ENCODE measurements at places on chromosomes 12 and 14.

DNA sequence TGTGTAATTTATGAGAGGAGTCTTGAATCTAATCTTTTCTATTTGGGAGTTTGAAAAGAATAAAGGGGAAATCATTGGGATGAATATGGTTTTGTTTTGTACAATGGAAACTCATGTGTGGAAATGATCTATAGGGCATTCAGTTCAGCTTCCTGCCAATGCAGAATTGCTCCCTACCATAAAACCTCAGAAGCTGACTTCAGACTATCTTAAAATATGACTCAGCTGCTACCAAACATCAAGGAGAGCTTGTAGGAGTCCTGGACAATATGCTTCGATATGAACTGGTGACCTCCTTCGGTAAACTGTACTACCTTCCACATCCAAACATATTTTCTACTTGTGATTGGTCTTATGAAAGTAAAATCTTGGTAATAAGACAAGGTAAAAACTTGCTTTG, 160.6 kb downstream of the CAPZA3 start:
- no peak for DNase-seq

DNA sequence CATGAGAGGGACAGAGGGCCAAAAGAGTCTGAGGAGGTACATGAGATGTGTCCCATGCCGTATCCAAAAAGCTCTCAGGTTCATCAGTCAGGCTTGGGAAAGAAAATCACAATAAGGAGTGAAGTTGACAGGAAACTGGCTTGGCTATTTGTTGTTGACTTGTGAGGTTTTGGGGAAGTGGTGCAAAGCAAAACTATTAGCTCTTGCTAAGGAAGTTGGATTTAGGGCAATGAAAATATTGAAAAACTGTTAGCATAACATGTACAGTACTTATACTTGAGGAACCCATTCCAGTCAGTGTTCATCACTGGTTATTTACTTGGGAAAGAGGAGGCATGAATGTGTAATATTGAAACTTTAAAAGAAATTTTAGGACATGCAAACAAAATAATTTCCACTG, 145.9 kb downstream of the DUSP6 start:
- no peak for DNase-seq

DNA sequence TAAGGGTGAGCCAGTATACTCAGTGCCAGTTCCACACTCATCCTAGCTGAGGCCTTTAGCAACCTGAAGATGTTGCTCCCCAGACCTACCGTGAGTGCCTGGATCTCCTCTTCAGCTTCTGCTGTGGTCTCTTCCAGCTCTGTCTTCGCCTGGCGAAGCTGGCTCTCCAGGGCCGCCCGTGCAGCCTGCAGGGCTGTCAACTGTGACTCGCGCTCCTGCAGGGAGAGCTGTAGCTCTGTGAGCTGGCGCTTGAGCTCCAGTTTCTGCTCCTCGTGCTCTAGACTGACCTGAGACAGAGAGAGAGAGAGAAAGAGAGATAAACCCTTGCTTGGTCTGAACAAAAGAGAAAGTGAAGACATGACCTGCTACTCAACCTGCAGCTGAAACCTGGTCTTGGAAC, 84.0 kb downstream of the PRKAB1 start:
- no peak for DNase-seq

- no peak for DNase-seq
Measured at GRCh38 chr12:57604454-57604991, at the start of gene DTX3. TSS of gene DTX3 (plus strand) at chr12:57604824. CDS start at chr12:57606518, 1,694 bp downstream.

DNA sequence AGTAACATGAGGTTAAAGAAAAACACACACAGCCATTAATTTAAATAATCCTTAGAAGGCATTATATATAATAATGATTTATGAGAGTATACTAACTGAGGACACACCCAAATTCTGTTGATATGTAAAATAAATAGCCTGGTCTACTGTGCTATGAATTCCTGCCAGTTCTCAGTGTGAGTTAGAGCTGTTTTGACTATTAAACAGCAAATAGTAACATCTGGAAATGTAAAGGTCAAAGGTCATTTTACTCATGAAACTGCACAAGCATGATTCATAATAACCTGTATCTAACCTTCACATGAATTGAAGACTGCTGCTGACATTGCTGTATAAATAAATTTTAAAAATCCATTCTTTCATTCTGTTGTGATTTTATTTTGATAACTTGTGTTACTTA, 966.7 kb downstream of the SLC6A15 start:
- DNase-seq, result no peak

GRCh38 chr14:102903248-102903888, 19.1 kb upstream of the AMN start:
- no peak for DNase-seq

DNA sequence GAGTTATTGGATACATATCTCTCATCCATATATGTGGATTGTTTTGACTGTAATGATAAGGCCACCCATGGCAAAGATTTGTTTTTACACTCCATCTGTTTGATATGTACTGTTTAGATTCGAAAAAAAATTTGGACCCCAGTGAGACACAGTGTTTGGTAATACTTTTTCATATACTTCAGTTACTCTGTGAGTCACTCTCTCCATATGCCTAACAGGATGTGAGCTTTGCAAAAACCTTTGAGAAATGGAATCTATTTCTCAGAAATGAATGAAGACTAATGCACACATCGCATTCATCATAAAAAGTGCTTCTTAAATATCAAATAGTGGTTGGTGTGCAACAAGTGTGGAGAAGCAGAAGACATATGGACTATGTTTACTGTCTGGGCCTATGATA, 781.5 kb downstream of the SLC6A15 start:
- no peak for DNase-seq

GRCh38 chr12:119450771-119451170, 116.2 kb downstream of the CCDC60 start:
- no peak for DNase-seq

DNA sequence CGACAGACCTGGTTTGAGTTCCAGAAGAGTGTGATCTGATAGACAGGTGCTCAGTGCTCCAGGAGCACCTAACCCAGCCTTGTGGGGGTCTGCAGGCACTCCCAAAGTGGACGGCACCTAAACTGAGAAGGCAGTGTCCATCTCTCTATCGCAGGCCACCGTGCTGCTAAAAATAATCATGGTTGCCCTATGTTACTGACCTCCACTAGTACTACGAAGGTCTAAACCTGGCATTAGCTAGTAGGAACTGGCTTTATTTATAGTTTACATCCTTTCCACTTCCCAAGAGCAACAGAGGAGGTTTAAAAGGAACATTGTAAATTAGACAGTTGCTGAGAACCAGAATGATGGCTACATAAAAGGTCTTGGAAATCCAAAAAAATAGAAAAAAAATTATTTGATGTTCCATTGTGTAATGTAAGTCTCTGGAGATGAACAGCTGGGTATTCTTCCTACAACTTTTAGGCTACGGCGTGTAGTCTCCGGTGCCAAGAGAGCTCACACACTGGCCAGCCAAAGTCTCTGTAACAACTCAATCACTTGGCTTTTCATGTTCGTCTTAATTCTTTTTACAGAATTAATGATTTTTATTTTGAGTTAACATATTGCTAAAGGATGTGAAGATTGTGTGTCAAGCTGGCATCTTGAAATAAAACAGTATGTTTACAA, 27.3 kb downstream of the PPFIBP1 start:
- DNase-seq, result no peak

DNA sequence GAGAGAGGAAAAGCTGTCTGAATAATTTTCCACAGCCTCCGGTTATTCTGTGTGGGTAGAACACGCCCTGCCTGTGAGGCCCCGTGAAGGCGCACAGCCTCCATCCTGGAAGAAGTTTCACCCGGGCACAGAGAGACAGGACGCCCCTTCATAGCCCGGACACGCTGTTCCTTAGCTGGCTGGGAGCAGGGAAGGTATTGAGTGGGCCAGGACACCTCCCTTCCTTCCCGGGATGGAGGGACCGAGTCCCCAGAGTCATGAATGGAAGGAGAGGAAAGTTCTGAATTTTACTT, 135.5 kb downstream of the GCH1 start:
- no peak for DNase-seq

DNA sequence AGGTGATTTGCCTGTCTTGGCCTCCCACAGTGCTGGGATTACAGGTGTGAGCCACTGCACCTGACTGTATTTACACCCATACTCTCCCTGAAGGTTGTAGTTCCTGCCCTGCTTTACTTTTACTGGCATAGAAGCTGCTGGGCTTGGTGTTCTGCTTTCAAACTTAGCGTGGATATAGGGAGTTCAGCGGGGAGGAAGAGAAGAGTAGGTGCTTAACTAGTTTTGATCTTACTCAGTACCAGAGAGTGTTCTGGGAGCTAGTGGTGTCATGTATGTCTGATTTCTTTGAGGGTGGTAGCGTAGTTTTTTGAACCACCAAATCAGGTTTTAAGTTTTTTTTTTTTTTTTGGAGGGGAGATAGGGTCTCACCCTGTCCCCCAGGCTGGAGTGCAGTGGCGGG, 13.8 kb downstream of the RCOR1 start:
- no peak for DNase-seq

DNA sequence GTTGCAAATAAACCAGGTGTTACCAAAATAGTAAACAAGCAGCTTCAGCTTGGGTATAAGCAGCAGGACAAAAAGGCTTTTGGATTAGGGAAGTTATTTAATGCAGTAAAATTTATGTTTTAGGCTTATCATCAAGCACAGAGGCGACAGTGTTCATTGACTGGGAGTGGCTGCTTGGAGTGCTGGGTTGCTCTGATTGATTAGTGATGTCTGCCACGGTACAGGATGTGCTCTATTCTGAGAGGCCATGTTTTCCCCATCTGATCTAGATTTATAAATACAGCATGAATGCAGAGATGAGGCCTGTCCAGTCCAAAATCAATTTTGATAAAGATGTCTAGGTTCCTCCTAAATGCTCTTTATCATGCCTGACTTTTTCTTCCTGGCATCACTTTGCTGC, 83.5 kb downstream of the MAP1LC3B2 start:
- no peak for DNase-seq

- no peak for DNase-seq
Measured at GRCh38 chr12:52876372-52876771, 27.6 kb upstream of the KRT78 start.

DNA sequence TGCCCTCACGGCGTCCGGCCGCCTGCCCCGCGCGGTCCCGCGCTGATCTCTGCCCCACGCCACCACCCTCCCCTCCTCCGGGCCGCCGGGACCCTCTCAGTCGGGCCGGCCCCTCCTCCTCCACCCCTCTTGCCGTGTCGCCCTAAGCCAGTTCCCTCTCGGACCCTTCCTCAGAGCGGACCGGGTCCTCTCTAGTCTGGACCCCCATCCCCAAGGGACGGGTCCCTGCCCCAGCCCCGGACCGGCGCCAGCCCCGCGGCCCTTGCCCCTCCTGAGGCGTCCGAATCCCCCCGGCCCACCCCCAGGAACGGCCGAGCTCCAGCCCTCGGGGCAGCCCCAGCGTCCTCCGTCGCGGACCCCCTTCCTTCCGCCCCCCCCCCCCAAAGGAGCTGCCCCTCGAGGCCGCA, 485 bp downstream of the PPP4R4 start:
- DNase-seq, result no peak

- no peak for DNase-seq
Measured at GRCh38 chr12:124874988-124875802, 11.5 kb upstream of the SCARB1 start.

DNA sequence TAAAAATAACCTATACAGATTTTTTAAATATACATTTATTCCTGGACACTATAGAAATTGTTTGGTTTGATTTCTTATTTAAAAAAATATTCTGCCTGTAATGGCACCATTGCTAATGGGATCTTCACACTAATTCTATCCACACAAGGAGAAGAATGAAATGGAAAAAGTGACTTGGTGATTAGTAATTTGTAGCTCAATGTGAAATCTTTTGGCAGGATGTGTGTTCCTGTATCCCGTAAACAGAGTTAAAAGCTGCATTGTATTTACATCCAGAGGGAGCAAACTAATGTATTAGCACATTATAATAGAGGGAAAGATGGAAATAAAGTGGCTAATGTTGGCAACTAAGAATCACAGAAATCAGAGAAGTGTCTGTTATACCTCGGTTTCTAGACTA, 1455.3 kb upstream of the FLRT2 start:
- DNase-seq, result no peak

DNA sequence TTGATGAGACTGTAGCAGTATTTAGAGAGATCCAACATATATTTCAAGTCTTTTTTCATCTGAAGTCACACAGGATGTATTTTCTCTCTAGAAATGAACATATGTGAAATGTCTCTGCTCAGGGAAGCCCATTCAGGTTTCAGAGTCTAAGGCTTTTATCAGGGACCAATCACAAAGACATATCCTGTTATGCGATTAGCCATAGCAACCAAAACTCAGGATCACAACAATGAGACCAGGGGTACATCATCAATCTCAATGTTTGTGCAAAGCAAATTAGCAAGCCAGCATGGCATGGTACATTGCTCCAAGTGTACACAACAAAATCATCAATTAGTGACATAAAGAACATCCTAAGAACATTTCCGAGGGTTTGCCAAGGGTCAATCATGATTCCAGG, 99.2 kb upstream of the AMN1 start:
- DNase-seq, result no peak

GRCh38 chr12:11805043-11805442, 155.6 kb downstream of the ETV6 start:
- DNase-seq, result no peak

DNA sequence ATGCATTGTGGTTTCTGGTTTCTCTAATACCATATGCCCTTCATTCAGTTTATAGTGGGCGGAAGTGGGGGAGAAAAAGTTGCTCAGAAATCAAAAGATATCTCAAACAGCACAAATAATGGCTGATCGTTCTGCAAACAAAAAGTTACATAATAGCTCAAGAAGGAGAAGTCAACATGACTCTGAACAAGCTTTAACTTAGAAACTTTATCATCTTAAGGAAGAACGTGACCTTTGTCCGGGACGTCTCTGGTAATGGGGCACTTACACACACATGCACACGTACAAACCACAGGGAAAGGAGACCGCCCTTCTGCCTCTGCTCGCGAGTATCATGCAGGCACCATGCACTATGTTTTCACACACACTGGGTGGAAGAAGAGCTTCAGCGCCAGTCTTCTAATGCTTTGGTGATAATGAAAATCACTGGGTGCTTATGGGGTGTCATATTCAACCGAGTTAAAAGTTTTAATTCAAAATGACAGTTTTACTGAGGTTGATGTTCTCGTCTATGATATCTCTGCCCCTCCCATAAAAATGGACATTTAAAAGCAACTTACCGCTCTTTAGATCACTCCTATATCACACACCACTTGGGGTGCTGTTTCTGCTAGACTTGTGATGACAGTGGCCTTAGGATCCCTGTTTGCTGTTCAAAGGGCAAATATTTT, 4.7 kb downstream of the FOS start:
- no peak for DNase-seq

DNA sequence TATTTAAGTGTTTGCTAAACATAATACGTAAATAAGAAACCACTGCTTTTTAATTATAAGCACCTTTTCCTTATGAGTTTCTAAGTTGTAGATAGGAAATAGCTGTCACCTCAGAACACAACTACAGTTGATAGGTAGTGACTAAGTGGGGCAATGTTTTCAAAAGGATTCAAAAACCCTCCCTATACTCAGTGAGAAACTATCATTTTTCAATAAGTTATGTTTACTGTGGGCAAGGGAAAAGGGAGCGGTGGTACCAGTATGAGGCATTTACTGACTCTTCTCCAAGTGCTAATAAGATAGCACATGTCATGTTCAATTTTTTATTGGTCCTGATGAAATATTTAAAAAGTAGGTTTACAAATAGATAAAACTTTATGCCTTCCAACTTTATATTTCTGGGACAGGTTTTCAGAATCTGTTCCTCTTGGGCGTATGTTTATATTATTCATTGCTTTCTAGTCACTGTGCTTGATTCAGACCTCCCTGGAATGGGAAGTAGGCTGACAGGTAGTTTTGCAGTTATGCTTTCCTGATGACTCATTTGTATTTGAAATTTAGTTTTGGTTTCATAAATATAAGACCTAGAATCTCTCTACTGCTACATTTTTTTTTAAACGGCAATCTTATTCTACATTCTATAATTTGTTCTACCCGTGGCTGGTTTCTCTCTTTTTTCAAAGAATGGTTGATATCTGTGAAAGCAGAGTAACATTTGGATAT, 153.1 kb downstream of the TMEM117 start:
- DNase-seq, result no peak

All from Panc1 (cell line).